ENCODE measurements at places on chromosomes 7 and 10. TPM values are rescaled to one million over a fixed set of nuclear protein-coding genes. Genes with fewer than 3 reads are reported as not detected.

- no peak for DNase-seq
Measured at GRCh38 chr7:34281260-34281659, 375.9 kb downstream of the BMPER start.

DNA sequence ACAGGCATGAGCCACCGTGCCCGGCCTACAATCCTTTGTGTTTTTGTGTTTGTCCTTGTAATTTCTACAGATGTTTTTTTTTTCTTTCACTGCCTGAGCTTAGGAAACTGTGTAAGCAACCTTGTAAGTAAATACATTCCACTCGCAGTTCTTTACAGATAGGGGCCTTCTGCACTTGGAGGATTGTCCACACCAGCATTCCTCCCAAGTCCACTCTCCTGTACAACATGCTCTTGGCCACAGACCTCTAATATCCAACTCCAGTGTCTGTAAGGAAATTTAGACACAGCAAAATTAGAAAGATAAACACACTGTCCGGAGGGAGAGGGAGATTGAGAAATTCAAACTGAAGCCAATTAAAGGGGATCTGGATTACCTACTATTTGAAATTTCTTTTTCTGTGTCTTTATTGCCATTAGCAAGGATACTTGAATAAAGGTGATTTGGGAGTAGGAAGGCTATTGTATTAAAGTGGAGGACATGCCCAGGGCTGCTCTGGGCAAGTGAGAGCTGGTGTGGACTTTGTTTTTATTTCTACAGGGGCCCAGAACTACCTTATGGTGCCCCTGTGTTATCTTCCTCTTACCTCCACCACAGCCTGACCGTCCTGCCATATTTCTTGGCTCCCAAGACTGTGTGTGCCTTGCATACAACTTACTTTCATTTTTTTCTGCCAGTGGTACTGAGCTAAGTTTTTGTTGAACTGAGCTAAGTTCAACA is 9.7 kb downstream of the MXI1 start:
- no peak for DNase-seq

GRCh38 chr7:31890766-31891165 is 179.4 kb downstream of the PDE1C start:
- no peak for DNase-seq

The BTBD16 gene
- total RNA-seq, result not detected

The TMEM270 gene
- total RNA-seq, result not detected

The PALS2 gene
- total RNA-seq, result 15.4 TPM
